ENCODE measurements at places on chromosomes 11 and 22.

DNA sequence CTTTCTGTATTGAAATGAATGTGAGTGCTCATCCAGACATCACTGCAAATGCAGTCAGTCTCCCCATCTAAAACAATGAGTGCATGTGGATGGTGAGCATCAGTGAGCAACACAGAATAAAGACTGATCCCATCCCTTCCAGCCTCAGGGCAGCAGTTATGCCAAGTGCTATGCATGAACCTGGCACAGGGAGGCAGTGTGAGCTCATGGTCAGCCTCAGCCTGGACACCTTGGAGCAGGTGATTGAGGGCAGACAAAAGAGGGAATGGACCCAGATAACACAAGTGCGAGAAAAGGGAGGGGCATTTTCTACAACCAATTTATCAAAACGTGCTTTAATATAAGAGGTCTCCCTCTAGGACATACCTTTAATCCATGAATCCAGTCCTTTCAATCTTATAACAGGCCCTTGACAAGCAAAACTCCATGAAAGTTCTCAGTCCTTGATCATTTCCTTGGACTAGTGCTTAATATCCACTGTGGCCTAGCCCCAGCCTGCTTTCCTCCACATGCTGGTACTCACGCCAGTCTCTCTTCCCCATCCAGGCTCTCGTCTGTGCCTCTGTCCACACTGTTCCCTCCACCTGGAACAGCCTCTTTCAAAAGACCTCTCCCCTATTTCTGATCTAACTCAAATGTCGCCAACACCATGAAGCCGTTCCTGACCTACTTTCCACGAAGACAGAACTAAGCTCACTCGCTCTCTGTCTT, 50.5 kb upstream of the LRRC55 start:
- no peak for DNase-seq

- DNase-seq = peak; percentile 30
These were observed 5.8 kb downstream of the ARSA start for GRCh38 chr22:50621948-50622722.

DNA sequence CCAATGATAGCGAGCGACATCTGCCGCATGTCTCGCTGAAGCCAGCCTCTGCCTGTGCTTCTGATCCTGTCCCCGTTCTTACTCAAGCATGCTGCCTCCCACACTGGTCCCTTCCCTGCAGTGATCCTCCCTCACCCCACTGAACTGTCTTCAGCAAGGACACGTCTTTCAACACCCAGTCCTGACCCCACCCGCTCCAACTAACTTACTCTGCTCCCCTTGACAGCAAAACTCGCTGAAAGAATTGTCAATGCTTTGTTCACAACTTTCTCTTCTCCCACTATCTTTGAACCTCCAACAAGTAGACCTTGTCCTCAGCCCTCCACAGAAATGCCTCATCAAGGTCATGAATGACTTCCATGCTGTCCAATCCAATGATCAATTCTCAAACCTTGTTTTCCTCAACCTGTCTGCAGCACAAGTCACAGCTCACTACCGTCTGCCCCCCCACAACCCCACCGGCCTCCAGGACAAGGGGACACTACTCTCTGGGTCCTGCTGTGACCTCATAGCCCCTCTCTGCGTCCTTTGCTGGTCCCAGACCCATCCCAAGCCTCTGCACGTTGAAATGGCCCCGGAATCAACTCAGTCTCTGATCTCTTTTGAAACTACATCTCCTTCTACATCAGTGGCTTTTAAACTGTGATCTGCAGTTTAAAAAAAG, 108.0 kb downstream of the MICAL3 start:
- peak; percentile 11 for DNase-seq

GRCh38 chr11:122757201-122757600, 81.1 kb upstream of the CRTAM start:
- DNase-seq = no peak

Measured in suppressor macrophage (primary cell).